ENCODE measurements at places on chromosomes 3 and 15. TPM values are rescaled to one million over a fixed set of nuclear protein-coding genes. Genes with fewer than 3 reads are reported as not detected.

Gene CP
- total RNA-seq = not detected

Gene EPHA3
- 17.0 TPM for total RNA-seq

Gene PSMD2
- total RNA-seq = 557 TPM

Gene SLC28A1
- total RNA-seq = not detected

Gene SCAMP5
- total RNA-seq = 0.51 TPM

Gene TERC
- 21.7 TPM for total RNA-seq

Gene KBTBD13
- total RNA-seq = not detected

Gene C2CD4A
- not detected for total RNA-seq

Gene CCR9
- not detected for total RNA-seq

Gene PROS1
- total RNA-seq = 8.3 TPM

Gene RPS27L
- total RNA-seq = 170 TPM

Gene ACKR2
- not detected for total RNA-seq

Gene CD86
- total RNA-seq = not detected

Gene OR4M2
- not detected for total RNA-seq
